ENCODE measurements at places on chromosomes 16 and 17.

DNA sequence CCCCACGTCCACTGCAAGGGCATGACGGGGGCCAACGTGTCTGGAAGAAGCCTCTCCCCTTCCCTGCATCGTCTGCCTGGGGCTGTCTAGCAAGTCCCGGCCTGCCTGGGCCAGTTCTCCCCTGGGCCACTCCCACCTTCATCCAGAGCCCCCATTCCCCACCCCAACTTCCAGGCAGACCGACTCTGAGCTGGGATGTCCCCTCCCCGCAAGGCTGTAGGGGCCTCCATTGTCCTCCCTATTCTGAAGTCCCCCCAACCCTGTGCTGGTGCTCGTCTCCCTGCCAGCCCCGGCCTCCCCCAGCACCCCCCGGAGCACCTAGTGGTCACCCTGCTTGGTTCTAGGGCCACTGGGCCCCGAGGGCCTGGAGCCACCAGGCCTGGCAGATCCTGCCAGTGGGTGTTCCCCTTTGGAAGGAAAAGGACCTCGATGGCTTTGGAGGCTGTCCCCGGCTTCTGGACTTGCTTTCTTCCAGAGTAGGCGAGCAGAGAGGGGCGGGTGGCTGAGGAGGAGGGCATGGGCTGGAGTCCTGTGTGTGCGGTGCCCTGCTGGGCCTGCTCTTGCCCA, 4.8 kb downstream of the GLIS2 start:
- no peak for DNase-seq

DNA sequence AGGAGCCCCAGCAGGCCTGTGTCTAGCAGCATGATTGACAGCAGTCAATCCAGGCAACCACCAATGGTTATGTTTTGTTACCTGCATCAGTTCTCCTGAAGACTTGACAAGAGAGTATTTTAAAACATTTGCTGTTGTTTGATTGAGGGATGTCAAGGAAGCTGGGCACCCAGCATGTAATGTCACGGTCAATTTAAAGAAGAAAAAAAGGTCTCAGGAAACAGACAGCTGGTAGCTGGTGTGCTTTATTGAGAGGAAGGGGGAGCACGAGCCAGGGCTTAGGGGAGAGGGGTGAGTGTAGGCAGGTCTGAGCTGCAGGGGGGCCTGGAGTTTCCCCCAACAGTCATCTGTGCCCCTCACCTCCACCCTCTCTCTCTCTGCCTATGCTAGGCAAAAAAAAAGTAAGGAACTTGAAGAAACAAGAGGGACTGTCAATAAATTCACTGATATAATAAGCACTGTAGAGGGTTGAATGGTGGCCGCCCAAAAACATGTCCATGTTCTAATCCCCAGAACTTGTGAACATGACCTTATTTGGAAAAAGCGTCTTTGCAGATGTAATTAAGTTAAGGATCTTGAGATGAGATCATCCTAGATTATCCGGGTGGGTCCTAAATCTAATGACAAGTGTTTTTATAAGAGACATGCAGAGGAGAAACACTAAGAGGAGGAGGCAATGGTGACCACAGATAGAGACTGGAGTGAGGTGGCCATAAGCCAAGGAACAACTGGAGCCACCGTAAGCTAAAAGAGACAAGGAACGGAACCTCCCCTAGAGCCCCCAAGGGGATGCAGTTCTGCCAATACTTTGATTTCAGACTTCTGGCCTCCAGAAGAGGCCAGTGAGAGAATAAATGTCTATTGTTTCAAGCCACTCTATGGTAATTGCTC, 14.5 kb downstream of the TSPOAP1 start:
- no peak for DNase-seq

DNA sequence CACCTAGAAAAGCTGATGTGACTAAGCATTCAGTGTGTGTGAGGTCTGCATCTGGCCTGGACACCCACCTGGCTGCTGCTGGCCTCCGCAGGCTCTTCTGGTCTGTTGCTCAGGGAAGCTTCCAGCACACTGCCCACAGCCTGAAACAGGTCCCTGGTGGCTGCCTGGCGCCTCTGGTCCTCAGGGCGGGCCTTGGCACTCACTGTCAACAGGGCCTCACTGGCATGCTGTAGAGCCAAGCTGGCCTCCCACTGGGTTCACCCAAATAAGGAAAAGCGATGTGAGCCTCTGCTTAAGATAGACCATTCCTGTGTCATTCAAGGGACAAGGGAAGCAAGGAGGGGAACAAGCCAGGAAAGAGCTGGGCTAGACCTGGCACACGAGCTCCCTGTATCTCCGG, 70.6 kb upstream of the BCO1 start:
- no peak for DNase-seq

DNA sequence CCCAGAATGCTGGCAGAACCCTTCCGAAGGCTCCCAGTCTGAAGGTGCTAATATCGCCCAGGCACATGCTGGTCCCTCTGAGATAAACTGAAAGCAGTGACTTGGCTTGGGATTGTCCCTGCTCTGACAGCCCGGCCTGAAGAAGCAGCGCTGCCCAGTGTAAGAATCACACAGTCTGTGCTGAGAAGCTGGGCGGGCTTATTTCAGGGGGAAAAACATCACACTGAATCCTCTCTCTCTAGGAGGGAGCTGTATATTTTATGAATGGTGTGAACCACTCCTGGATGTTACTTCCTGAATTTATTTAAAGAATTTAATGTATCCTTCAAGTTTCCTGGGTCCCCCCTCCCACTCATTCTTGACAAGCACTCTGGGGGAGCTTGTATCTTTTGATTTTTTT, 36.3 kb downstream of the GAS7 start:
- no peak for DNase-seq

DNA sequence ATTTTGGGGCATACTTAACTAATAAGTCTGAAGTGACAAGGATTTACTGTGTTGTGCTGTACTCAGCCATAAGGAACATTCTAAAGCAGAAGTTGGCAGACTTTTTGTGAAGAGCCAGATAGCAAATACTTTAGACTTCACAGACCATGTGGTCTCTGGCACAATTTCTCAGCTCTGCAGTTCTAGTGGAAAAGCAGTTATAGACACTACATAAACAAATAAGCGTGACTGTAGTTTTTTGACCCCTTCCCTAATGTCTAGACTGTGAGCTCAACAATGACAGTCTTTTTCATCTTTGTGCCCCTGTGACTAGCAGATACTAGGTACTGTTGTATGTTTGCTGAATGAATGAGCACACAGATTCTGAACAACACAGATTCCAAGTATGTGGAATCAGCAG, 4.9 kb downstream of the RPAIN start:
- no peak for DNase-seq

DNA sequence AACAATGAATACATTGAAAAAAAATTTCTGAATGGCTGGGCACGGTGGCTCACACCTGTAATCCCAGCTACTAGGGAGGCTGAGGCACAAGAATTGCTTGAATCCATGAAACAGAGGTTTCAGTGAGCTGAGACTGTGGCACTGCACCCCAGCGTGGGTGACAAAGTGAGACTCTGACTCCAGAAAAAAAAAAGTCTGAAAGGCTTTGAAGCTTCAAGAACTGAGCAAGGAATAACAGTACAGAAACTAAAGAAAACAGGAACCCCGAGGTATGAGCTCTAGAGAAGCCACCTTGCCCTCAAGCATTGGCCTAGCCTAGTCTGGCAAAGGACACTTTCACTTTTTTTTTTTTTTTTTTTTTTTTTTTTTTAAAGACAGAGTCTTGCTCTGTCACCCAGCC, 45.0 kb downstream of the TEX2 start:
- no peak for DNase-seq

GRCh38 chr16:65889533-65889966, 476.9 kb upstream of the CDH5 start:
- peak; percentile 2 for DNase-seq

DNA sequence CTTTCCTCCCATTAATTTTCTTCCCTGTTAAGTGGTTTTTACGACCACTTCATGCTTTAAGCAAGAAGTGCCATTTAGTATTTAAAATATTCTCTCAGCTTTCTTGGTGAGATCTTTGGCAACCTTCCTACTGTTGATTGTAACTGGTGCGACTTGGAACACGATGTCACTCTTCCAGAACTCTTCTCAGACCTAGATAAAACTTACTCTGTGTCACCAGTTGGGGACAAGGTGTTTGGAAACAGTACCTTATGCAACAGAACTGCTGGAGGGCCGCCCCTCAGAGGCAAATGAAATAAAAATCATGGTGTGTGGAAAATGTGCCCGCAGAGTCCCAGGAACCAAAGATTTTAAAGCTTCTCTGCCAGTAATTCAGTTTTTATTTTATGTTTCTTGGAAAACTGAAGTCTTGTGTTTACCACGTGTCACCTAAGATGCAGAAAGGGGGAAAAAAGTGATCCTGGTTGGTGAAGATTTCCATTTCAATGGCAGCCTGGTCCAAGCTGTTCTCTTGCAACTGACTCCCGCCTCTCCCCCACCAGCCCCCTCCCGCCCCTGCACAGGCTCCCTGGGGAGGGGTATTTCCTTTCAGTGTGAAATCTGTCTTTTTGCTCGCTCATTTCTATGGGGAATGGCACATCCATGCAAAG, 7.2 kb upstream of the HSD11B2 start:
- DNase-seq: no peak

DNA sequence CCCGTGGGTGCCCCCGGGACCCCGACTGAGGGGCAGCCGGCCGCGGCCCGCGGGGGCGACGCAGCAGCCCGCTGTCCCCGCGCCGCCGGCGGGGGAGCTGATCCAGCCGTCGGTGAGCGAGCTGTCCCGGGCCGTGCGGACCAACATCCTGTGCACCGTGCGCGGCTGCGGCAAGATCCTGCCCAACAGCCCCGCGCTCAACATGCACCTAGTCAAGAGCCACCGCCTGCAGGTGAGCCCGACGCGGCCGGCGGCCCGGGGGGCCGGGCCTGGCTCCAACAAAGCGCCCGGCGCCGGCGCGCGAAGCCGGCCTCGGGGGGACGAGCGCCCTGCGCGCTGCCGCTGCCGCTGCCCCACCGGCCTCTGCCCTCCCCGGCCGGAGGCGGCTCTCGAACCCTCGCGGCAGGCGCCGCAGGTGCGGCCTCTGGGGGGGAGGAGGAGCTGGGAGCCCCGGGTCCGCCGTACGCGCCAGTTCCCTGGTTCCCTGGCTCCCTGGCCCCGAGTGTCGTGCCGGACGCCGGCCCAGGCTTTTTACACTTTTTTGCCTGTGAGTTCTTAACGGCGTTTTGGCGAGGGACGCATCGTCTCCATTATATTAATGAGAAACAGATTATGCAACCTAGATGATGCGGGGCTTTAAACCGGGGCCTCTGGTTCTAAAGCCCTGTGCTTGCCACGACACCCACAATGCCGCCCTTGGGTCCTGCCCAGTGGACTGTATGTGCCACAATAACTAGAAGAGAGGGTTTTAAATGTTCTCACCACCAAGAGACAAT, 521 bp downstream of the ATMIN start:
- peak; percentile 27 for DNase-seq

DNA sequence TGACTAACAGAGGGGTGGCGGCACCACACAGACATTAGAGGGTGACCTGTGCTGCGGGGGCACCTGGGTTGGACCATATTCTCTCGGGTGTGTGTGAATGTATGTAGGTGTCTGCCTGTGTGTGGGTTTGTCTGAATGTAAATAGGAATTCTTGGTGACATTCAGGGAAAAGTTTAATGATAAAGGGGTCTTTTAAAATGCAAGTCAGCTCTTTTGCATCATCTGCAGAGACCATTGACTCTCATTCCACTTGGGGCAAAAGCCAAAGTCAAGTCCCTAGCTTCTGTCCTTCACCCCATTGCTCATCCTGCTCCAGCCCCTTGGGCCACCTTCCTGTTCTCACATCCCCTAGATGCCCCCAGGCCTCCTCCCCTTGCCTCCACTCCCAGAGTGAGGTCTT, 23.6 kb downstream of the KSR1 start:
- no peak for DNase-seq

GRCh38 chr17:45639297-45639849, 144.7 kb upstream of the CRHR1 start:
- no peak for DNase-seq

DNA sequence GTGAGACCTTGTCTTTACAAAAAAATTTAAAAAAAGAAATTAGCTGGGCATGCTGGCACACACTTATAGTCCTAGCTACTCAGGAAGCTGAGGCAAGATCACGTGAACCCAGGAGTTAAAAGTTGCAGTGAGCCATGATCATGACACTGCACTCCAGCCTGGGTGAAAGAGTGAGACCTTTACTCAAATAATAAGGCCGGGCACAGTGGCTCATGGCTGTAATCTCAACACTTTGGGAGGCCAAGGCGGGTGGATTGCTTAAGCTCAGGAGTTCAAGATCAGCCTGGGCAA, 11.5 kb upstream of the RIPOR1 start:
- no peak for DNase-seq

GRCh38 chr17:45001310-45001709, 33.2 kb upstream of the C1QL1 start:
- DNase-seq: no peak

GRCh38 chr17:17942846-17943245, 29.4 kb downstream of the TOM1L2 start:
- no peak for DNase-seq

- no peak for DNase-seq
These were observed 668.2 kb downstream of the CDH11 start for GRCh38 chr16:64453646-64454045.

GRCh38 chr17:32962320-32962711, 29.3 kb upstream of the SPACA3 start:
- DNase-seq: no peak

- no peak for DNase-seq
These were observed 1972.6 kb downstream of the TP53TG3F start for GRCh38 chr16:35431829-35432663.

DNA sequence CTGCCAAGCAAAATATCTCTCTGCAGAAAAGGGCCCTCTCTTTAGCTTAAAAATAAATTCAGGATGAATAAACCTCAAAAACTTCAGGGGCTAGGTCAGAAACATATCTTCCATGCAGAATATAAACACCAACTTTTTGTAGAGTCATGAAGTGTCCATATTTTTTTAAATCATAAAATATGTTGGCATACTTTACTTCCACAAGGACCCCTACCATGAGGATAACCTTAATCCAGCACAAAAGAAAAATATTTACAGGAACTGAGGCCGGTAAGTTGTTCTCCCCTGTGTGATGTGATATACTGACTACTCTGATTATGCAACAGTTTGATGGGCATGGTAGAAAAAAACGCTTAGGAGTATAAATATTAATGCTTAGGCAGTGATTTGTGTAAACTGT, 264.8 kb upstream of the CDH11 start:
- peak; percentile 54 for DNase-seq

DNA sequence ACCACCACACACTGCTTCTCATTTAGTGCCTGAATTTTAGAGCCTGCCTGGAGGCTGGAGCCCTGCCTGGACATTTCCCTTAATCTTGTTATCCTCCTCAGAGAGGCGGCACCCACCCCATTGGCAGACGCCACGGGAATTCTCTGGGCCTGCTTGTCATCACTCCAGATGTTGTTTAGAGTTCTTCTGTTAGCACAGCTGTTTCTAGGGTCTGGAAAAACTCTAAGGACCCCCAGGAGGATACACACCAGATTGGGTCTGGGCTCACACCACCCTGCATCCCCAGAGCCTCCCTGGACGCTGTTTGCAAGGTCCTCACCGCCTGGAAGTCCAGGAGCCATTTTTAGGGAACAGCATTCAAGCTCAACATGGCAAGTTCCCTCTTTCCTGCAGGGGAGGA, 565 bp upstream of the XAF1 start:
- DNase-seq: peak; percentile 18

DNA sequence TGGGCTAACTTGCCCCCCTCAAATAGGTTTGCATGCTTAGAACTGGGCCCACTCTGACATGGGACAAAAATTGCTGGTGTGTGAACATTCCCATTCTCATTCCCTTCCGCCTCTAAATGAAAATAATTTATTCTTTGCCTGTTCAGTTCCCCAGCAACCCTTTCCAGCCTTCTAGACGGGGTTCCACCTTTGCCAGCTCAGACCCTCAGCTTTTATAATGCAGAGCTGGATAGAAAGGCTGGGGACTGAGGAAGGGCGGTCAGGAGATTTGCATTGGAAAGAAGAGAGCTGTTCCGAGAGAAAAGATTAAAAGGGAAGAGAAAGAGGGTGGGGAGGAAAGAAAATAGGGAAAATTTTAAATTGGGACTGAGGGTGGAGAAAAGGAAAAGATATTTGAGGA, 151.1 kb upstream of the WSCD1 start:
- no peak for DNase-seq

All from astrocyte of the spinal cord (primary cell).